ENCODE measurements at places on chromosomes 3 and 15.

GRCh38 chr15:100433304-100433703 is 91.5 kb upstream of the ADAMTS17 start:
- no peak for DNase-seq

- DNase-seq: no peak
These were observed 131.8 kb upstream of the MCTP2 start for GRCh38 chr15:94099574-94099960.

- DNase-seq: peak; percentile 19
These were observed 364.8 kb upstream of the TPRG1 start for GRCh38 chr3:188807006-188807405.

DNA sequence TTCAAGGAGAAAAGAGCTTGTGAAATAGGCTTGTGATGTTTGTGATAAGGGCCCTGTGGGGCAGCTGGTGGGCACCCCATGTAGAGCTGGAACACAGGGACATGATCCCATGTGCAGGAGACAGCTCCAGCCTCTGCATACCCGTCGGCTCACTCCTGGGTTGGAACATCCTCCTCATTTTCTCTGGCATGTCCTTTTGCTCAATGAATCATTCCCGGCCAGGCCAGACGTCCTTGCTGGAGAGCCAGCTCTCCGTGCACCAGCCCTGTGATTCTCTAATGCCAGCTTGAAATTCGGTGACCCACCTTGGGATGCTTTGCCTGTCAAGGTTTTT is 77.3 kb downstream of the SMAD3 start:
- peak; percentile 28 for DNase-seq

GRCh38 chr3:79167651-79168416 is 600.0 kb downstream of the ROBO1 start:
- DNase-seq: no peak

DNA sequence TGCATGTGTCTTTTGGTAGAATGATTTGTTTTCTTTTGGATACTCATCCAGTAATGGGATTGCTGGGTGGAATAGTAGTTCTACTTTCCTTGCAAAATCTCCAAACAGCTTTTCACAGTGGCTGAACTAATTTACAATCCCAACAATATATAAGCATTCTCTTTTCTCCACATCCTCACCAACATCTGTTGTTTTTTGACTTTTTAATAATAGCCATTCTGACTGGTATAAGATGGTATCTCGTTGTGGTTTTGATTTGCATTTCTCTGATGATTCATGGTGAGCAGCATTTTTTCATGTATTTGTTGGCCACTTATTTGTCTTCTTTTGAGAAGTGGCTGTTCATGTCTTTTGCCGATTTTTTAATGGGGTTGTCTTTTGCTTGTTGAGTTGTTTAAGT is 55.8 kb downstream of the ST8SIA2 start:
- DNase-seq: no peak

DNA sequence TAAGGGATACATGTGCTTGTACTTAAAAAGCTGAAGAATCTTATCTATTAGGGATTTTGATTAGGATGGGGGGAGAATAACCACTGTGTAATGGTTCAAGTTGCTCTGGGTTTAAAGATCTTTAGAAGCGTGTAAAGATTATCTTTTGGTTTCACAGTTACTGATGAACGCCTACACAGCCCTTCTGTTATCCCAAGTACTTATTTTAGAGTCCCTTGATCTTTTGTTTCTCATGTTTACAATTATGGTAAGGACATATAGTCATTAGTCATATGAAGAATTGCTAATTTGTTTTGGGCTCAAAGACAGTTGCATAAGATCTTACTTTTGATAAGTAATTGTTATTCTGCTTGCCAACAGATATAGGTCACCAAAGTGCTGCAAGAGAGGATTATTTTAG is 160.1 kb downstream of the PLCL2 start:
- no peak for DNase-seq

DNA sequence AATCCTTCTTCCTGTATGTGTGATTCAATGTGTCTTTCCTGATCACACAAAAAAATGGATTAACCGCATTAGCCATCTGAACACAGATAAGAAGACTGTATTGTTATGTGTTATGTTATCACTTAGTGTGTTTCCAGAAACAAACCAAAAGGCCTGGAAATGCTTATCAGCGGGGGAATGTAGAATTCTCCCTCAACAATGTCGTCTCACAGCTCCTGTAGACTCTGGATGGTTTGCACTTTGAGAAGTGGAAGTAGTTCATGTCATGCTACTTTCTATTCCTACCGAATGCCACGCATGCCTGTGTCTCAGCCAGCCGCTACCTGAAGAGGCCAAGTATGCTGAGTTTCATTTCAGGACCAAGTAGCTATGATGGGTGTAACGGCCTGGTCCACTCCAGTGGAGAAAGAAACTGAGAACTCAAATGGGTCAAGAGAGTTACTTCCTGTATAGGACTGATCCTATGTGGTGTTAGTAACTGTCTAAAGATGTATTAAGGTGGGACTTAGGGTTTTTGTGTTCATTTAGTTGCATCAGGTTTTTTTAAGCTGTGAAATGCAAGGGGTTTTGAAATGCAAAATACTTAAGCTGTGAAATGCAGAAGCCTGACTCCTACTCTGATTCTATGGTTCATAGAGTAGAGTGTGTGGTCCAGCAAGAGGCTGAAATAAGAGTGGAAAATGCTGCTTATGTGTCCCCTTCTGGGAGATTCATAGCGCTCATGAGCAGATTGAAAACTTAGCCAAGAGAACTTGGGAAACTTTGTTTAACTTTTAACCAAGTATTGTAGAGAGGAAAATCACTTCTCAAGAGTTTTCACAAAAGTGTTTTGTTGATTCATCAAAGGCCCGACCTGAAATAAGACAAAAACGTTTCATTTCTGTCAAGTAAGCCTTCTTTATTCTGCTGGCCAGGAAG is 118.5 kb upstream of the LMOD3 start:
- DNase-seq: no peak

DNA sequence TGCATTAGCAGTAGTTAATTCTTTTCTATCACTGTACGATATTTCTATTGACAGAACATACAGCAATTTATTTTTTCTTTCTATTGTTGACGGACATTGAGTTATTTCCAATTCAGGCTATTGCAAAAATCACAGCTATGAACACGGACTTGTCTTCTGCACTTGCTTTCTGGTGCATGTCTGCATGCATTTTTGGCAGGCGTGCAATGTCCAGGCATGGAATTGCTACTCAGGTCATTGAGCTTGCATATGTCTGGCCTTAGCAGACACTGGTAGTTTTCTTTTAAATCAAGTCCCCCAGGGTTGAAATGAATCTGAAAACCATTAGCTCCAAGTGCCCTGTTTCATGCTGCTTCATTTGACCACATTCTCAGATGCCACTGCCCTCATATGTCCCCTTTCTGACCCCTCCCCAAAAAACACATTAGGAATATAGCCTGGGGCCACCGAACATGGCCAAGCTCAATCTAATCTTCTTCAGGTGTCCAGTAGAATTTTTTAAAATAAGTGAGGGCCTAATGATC is 72.8 kb downstream of the LRIG1 start:
- DNase-seq: no peak

DNA sequence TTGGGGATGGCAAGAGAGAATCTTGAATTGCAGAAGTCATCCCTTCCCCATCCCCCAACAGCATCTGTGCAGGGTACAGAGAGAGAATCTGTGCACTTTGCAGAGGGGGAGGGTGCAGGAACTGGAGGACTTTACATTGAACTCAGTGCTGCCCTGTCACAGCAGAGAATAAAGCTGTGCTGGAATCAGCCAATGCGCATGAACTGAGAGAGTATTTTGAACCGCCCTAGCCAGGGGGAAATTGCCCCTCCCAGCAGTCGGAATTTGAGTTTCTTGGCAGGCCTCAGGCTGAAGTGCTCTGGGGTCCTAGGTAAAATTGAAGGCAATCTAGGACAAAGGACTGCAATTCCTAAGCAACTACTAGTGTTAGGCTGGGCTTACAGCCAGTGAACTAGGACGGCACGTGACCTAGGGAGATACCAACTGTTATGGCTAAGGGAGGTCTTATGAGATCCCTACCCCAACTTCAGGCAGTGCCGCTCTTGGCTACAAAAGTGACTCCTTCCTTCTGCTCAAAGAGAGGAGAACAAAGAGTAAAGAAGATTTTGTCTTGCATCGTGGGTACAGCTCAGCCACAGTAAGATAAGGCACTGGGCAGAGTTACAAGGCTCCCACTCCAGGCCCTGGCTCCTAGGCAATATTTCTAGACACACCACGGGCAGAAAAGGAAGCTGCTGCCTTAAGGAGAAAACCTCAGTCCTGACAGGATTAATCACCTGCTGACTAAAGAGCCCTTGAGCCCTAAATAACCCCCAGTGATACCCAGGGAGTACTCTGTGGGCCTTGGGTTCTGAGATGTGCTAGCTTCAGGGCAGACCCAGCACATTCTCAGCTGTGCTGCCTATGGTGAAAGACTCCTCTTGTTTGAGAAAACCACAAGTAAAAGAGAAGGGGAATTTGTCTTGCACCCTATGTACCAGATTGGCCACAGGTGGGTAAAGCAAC is 300.5 kb upstream of the ALCAM start:
- DNase-seq: no peak

- no peak for DNase-seq
These were observed 108.4 kb downstream of the SERPINI1 start for GRCh38 chr3:167843886-167844285.

- no peak for DNase-seq
These were observed 21.0 kb downstream of the GLCE start for GRCh38 chr15:69181424-69181823.

GRCh38 chr3:127698286-127698685 is 25.5 kb downstream of the ABTB1 start:
- no peak for DNase-seq

DNA sequence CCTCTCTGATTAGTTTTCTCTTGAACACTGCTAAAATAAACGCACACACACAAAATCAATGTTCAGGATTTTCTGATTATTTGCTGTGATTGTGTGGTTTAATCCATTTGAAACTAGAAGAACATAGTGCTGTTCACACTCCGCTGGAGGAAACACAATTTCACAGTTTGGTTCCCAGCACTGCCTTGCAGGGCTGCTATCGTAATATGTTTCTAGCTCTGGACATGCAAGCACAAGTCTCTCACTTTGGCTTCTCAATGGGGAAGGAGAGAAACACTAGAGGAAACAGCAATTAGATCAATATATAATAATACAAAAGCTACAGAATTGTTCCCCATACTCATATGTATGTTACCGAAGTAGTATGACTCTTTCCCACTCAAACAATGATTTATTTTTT is 299.5 kb downstream of the NSUN3 start:
- DNase-seq: no peak

- DNase-seq: no peak
These were observed 26.6 kb downstream of the NEK11 start for GRCh38 chr3:131053043-131053859.

GRCh38 chr3:163809540-163809993 is 1268.7 kb downstream of the SI start:
- no peak for DNase-seq

- DNase-seq: no peak
These were observed 131.8 kb downstream of the SMAD6 start for GRCh38 chr15:66833803-66834202.

- no peak for DNase-seq
These were observed 50.8 kb upstream of the RPL32 start for GRCh38 chr3:12891985-12892839.

GRCh38 chr15:40743921-40744814 is 10.9 kb downstream of the RMDN3 start:
- no peak for DNase-seq

DNA sequence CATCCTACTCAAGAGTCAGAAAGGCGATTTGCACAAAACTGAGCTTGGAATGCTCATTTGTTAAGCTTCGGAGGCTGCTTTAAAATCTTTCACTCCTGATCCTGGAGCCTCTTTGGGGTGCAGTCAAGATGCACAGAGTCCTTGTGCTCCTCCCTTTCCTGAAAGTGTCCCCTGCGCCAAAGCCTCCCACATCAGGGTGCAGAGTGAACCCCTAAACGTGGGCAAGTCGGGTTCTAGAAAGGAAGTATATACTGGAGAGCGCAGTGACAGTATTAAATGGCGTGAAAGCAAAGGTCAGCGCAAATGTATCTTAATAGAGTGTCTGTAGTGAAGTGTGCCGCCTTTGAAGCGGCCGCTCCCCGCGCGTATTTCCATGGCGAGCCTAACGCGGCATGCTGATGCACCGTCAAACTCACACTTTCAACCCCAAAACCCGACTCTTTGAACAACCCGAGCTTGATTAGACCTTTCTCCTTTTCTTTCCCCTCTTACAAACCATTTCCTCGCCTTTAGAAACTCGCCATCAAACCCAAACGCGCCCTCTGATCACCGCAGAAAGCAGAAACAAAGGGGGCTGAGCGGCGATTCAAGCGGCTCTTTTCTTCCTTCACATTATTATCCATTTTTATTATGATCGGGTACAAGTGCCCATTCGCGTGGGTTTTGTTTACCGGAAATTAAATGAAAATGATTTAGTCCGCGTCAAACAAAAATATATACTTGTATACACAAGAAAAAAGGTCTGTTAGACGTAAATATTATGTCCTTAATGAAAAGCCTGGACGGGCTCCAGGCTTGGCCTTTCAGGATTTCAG is 18.3 kb downstream of the ZIC4 start:
- no peak for DNase-seq

DNA sequence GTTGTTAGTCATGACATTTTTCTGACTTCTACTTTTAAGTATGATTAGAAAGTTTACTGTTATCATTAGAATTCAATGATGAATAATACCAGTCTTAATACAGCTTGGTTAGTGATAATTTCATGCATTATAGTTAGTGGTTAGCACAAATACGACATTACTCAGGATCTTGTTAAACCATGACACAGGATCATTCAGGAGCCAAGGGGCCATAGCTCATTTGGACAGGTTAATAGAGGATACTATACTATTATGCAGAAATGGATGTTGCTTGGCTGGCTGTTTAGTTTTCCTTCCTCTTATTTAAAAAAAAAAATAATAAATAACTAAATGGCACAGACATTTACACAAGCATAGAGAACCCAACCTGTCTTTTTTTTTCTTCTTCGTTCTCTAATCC is 55.5 kb downstream of the NSUN3 start:
- DNase-seq: no peak

DNA sequence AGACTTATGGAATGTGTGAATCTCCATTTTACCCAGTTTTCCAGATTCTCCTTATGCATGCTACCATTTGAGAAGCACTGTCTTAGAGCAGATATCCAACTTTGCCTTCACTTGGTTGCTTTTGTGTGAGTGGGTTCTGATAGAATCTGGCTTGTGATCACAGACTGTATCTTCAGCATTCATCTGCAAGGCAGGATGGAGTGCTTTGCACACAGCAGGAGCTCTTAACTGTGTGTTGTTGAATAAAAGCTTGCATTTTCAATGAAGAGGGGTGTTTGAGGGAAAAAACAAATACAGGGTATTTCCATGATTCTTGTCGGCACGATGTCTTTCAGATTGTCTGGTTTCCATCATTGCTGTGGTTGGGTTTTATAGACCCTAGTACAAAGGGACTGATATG is 24.4 kb downstream of the IL1RAP start:
- no peak for DNase-seq

DNA sequence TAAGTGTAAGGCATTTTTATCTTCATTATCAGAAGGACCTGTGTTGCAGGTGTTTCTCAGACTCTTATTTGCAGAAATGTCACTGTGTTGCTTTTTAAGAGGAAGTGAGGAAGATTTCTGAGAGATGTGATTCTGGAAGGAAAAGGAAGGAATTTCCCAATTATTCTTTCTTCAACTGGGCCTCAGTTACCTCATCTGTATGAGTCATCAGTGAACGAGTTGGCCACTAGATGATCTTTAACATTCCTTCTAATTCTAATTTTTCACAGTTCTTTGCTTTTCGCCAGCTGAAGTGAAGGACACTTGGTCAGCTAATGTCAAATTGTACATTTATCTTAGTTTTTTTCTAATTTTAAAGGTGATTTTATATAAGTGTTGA is 28.9 kb downstream of the CLEC3B start:
- DNase-seq: no peak
